ENCODE measurements at places on chromosomes 4 and X.

DNA sequence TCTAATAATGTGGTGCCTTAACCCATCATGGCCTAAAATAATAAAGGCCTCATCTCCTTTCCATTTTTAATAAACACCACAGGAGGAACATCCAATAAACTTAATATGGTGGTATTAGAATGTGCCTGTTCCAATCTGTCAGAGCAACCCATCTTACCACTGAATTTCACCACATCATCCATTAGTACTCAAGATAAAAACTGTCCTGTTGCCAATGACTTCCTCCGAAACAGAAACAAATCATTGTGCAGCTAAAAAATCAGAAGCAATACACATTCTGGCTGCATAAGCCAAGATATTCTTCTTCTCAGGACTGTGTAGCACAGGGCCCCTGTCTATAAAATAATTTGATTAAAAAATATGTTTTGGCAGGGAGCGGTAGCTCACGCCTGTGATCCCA lies 18.5 kb downstream of the TLR10 start:
- DNase-seq, result no peak

- no peak for DNase-seq
Measured at GRCh38 chrX:155949098-155949497, 48.4 kb upstream of the IL9R start.

DNA sequence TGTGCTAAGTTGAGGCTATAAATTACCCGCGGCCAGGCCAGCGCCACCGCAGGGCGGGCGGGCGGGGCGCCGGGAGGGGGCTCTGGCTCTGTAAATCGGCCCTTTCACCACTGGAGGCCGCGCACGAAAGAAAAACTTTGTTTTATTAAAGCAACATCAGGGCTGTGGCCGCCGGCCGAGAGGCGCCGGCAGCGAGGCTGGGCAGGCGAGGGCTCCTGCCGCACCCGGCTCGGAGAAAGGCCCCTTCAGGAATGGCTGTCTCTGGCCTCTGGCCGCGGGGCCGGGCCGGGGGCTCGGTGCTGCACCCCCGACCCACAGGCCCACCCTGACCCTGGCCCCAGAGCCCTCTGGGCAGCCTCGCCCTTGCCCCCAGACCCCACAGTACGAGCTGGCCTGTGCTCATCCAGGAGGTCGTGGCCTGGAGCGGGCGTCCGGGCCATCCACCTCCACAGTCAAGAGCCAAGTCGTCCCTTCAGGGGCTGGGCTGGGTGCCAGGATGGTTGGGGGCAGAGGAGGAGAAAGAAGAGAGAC lies 29.5 kb upstream of the FGFR3 start:
- DNase-seq, result no peak

DNA sequence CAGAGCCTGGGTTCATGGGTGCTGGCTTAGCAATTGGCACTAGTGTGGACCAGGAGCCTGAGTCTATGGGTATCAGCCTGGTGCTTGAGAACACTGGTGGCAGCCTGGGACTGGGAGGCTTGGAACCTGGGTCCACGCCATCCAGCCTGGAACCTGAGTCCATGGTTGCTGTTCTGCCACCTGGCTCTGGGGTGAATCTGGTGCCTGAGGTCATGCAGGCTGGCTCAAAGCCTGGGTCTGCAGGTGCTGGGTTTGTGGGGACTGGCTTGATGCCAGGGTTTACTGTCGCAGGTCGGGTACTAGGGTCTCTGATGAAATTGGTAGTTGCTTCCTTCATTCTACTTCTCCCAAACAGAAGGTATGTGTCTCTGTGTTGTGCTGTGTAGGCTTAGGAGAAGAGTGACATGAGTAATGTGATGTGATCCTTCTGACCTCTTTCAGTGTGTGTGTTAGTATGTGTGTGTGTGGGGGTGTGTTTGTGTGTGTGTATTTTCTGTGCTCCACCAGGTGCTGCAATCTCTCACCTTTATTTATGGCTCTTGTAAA lies 517.0 kb upstream of the EPHA5 start:
- no peak for DNase-seq

DNA sequence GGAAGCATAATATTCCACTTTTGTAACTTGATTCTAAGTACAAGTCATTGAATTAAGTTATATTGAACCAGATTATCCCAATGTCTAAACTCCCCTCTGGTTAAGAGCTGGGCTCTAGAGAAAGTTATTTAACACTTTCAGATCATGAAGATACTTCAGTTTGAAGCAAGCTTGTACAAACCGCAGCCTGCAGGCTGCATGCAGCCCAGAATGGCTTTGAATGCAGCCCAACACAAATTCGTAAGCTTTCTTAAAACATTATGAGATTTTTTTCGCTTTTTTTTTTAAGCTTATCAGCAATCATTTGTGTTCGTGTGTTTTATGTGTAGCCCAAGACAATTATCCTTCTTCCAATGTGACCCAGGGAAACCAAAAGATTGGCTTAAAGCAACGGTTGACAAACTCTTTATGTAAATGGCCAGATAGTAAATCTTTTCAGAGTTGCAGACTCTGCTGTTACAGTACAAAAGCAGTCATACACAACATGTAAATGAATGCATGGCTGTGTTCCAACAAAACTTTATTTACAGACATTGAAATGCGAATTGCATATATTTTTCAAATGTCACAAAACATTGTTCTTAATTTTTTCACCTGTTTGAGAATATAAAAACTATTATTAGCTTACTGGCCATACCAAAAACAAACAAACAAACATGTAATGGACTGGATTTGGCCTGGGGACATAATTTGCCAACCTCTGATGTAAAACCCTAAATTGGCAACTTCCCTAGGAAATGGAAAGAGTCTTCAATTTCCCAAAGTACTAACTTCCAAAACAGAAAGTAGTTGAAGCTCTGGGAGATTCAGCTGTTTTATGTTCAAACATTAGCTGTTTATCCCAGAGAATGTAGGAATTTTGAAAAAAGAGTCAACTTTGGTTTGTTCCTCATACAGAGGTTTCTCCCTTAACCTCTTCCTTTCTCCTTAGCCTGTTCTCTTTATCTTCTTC lies 201.1 kb upstream of the MBNL3 start:
- no peak for DNase-seq

DNA sequence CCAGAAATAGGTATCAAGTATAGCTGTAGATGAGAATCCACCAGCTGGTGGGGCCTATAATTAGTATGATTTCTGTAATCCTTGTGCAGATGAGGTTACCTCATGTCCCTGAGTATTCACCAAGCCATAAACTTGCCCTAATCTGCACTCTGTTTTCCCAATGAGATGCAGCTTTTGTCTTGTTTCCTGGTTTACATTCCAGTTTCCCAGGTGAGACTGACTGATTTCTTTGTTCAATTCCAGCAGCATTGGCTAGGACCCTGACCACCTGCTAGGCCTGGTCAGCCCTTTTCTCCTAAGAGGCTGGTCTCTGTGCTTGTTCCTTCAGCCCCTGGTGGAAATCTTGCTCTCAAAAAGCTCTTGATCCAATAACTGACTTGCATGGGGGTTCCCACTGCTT lies 44.6 kb downstream of the GABRB1 start:
- no peak for DNase-seq
